ENCODE measurements at places on chromosomes 3 and 15.

- no peak for DNase-seq
Measured at GRCh38 chr15:68427366-68427765, 4.6 kb downstream of the ITGA11 start.

DNA sequence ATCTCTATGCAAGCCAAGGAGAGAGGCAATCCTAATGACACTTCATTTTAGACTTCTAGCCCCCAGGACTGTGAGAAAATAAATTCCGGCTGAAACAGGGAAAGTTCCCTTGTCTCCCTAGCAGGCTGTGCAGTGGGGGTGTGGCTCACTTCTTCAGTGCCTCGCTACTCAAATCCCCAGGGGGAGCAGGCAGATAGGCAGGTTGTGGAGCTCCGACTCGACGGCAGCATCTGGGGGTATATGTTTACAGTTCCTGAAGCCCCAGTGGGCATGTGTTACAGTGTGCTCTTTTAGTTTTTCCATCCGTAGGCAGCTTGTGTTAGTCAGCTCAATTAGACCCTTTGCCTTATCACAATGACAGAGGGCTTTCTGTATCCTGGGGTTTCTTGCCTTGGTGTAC is 836.5 kb downstream of the PDCD6IP start:
- DNase-seq, result no peak

DNA sequence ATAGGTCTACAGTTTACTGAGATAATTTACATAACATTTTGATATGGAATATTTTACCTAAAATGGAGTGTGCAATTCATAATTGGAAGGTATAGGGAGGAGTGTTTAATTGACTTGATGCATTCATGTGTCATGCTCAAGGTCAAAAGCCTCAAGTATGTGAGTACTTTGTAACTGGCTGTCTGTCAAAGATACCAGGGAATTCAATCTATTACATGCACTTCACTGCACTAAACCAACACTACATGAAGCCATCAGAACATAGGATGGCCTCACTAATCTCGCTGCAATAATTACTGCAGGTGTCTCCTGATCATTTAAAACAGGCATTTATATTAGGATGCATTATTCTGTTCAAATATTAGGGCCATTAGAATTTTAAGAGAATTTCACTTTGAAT is 367.2 kb downstream of the CNTN4 start:
- no peak for DNase-seq

DNA sequence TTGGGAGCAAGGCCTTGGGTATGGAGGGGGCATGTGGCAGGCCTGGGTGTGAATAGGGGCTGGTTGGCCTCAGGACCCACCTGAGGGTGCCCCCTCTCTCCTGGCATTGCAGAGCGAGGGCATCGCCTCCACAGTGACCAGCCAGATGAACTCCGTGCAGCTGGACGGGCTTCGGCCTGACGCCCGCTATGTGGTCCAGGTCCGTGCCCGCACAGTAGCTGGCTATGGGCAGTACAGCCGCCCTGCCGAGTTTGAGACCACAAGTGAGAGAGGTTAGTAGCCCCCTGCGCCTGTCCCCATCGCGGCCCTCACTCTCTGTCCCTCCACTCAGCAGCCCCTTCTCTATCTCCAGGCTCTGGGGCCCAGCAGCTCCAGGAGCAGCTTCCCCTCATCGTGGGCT is 16.0 kb downstream of the EPHB3 start:
- DNase-seq, result no peak

Measured in thoracic aorta (tissue), 2 donors.